Activated CD4-positive, alpha-beta T cell treated with anti-CD3 and anti-CD28 coated beads, Interleukin-2, amount 10 ng/mL, durations not matched to agents 24 days and 14 days (primary cell): ENCODE measurements at places on chromosomes 12 and 14. TPM values are rescaled to one million over a fixed set of nuclear protein-coding genes. Genes with fewer than 3 reads are reported as not detected.

Gene GPR84
- total RNA-seq: 1.5 TPM in 2 replicates

Gene SERPINA9
- not detected in 2 replicates for total RNA-seq

Gene SLC39A2
- total RNA-seq: 0.33 TPM in 1 of 2 replicates, not detected in the other

Gene KRT7
- total RNA-seq: 12.3 and 15.8 TPM in 2 replicates

Gene DENR
- total RNA-seq: 88.7 and 89.6 TPM in 2 replicates

Gene KRT6A
- not detected in 2 replicates for total RNA-seq

Gene PPP4R4
- 2.7 and 3.1 TPM in 2 replicates for total RNA-seq

Gene INSM2
- total RNA-seq: not detected in 2 replicates

Gene KRT82
- not detected in 2 replicates for total RNA-seq

DNA sequence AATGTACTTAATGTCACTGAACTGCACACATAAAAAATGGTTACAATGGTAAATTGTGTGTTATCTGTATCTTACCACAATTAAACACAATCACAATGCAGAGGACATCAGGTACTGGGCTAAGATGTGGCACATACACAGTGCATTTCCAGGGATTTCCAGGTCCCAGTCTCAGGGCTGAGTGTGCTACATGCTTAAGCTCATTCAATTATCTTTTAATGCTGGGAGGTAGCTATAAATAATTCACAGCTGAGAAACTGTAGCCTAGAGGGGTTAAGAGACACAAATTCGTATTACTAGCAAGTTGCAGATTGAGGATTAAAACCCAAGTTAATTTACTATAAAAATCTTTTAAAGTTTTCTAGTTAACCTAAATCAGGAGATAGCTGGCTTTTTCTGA is 67.1 kb downstream of the CRACR2A start:
- H3K36me3 ChIP-seq: peaks cover 39% of the 10 kb centered on the region
- no peak overlapping the region for H3K27ac ChIP-seq
- DNase-seq: no peak
- H3K27me3 ChIP-seq: no peaks in the 10 kb centered on the region
- H3K4me1 ChIP-seq: peaks cover 7% of the 10 kb centered on the region
- H3K4me3 ChIP-seq: no peak overlapping the region

GRCh38 chr12:9794484-9795093 is 32.7 kb upstream of the KLRF1 start:
- peaks cover 67% of the 10 kb centered on the region for H3K4me1 ChIP-seq

- H3K36me3 ChIP-seq: no peaks in the 10 kb centered on the region
- no peaks in the 10 kb centered on the region for H3K27me3 ChIP-seq
- H3K27ac ChIP-seq: no peak overlapping the region
- no peak overlapping the region for H3K4me3 ChIP-seq
- DNase-seq: no peak
These were observed 118.0 kb downstream of the TRHDE start for GRCh38 chr12:72390146-72390545.

DNA sequence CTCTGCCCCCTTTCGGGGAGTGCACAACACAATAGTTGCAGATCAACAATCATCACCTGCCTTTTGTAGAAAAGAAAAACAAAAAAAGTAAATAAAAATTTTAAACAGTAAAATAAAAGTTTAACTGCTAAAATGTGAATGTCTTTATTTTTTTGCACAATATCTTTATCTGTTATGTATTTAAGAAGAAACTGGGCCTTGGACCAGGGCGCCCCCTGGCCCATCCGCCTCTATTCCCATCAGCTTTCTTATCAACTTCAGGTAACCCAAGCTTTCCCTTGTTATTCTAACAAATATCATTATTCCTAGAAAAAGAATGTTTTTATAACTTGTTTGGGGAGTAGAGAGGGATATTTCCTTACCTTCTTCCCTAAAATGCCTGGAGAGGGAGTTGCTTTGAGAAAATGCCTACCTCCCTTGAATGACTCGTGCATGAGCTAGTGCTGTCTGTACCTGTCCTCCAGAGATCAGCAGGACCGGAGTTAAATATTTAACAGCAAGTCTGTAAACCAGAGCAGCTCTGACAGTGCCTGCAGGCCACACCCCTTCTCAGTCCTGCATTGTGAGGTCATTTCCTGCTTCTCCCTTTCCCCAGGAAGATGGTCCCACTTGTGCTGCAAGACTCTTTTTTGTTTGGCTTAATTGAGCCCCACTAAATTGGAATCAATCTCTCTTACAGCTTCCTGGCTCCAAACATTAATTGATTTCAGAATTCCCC is 192.8 kb upstream of the RGS6 start:
- H3K36me3 ChIP-seq: peaks cover 46% of the 10 kb centered on the region
- no peaks in the 10 kb centered on the region for H3K27me3 ChIP-seq
- H3K4me1 ChIP-seq: peaks cover 3% of the 10 kb centered on the region
- H3K4me3 ChIP-seq: no peak overlapping the region
- no peak overlapping the region for H3K27ac ChIP-seq

DNA sequence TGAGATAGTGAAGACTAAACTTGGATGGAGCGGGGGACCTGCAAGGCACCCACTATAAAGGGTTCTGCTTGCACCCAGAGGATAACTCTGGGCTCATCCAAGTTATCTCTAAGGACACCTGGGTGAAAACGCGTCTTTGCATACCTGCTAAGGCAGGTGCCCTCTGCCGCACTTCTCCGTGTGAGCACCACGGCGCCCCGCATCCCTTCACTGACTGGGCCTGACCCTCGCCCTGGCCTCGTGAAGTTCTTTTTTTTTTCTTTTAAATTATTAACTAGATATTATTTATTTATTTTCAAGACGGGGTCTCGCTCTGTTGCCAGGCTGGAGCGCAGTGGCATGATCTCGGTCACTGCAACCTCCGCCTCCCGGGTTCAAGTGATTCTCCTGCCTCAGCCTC is 20.0 kb upstream of the APOF start:
- no peak overlapping the region for H3K27ac ChIP-seq
- H3K27me3 ChIP-seq: peaks cover 1% of the 10 kb centered on the region

GRCh38 chr12:100273782-100274181 is 6.8 kb downstream of the SCYL2 start:
- no peak for DNase-seq
- no peaks in the 10 kb centered on the region for H3K27me3 ChIP-seq
- H3K4me1 ChIP-seq: peaks cover 24% of the 10 kb centered on the region
- no peak overlapping the region for H3K4me3 ChIP-seq
- H3K27ac ChIP-seq: no peak overlapping the region

GRCh38 chr12:45284096-45284901 is 68.4 kb downstream of the ANO6 start:
- H3K4me3 ChIP-seq: no peak overlapping the region
- H3K27ac ChIP-seq: no peak overlapping the region
- DNase-seq: no peak
- H3K36me3 ChIP-seq: peaks cover 13% of the 10 kb centered on the region

GRCh38 chr12:124347805-124348658 is 53.1 kb downstream of the RFLNA start:
- no peaks in the 10 kb centered on the region for H3K4me1 ChIP-seq
- H3K27me3 ChIP-seq: no peaks in the 10 kb centered on the region
- peaks cover 22% of the 10 kb centered on the region for H3K36me3 ChIP-seq
- no peak overlapping the region for H3K4me3 ChIP-seq
- no peak overlapping the region for H3K27ac ChIP-seq

- peaks cover 8% of the 10 kb centered on the region for H3K27me3 ChIP-seq
- DNase-seq: peak; percentile 90
- H3K36me3 ChIP-seq: peaks cover 2% of the 10 kb centered on the region
- peaks cover 26% of the 10 kb centered on the region for H3K4me1 ChIP-seq
- H3K27ac ChIP-seq: no peak overlapping the region
These were observed 68.2 kb upstream of the ETV6 start for GRCh38 chr12:11581179-11581755.

GRCh38 chr12:57031138-57031725 is 14.9 kb upstream of the TAC3 start:
- peak overlapping the region; percentile 0 for H3K4me3 ChIP-seq
- DNase-seq: peak; percentile 74
- peaks cover 29% of the 10 kb centered on the region for H3K4me1 ChIP-seq
- no peaks in the 10 kb centered on the region for H3K36me3 ChIP-seq
